ENCODE measurements at places on chromosomes 12 and 14.

GRCh38 chr12:84730561-84731162, 181.9 kb downstream of the SLC6A15 start:
- DNase-seq: no peak

GRCh38 chr14:100858838-100859220, 32.9 kb downstream of the MEG3 start:
- no peak for DNase-seq

DNA sequence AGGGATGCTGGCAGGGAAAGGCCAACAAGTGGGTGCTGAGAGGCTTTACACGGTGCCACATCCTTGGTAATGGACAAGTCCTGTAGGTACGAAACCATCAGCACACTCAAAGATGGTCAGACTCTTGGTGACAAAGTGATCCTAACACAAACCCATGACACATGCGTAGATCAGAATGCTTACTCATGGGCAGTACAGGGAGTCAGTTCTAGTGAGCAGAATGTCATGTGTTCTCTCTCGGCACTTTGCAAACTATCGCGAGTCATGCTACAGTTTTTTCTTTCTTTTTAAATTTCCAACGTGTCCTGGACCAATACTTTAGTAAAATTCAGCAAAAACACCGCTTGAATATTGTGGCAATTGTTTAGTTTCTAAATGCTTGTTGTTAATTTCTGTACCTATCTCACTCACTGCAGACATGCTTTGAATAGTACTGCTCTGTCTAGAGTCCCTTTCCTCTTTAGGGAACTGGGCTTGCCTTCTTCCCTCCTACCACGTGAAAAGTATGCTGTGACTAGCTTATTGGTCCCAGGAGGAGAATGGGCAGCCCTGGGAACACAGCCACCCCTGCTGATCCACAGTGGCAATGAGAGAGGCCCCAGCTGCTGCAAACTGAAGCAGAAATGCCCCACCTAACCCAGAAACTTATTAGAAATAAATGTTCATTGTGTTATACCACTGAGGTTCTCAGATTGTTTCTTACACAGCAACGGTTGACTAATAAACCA, 62.4 kb downstream of the UBR7 start:
- no peak for DNase-seq

DNA sequence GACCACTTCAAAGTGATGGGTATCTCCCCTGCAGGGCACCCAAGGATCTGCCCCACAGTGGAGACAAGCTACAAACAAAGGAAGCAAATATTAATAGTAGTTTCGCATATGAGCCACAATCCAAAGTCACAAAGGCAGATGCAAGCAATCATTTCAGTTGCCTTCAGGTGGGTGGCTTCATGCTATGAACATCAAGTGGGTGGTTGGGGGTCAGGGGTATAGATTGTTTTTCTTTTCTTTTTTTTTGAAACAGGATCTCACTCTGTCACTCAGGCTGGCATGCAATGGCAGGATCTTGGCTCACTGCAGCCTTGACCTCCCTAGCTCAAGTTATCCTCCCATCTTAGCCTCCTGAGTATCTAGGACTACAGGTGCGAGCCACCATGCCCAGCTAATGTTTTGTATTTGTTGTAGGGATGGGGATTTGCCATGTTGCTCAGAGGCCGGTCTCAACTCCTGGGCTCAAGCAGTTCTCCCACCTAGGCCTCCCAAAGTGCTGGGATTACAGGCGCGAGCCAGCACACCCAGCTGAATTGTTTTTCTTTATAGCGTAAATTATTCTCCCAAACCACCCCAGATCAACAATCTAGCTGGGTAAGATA, 13.4 kb upstream of the NT5DC3 start:
- no peak for DNase-seq

DNA sequence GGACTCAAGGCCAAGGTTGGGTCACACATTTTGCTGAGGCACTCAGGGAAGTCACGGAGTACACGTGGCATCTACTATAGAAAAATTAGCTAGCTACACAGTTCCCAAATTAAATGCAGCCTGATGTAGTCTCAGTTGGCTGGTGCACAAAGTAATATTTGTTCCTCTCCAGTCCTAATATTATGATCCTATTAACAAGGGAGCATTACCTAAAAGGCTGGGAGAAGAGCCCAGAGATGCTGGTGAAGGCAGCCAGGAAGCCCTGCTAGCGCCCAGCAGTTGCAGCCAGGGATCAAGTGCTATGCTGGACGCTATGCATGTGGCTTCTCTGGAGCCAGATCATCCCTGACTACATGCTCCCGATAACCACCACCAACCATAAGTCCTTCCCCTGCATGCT, 88.0 kb upstream of the GSC start:
- DNase-seq: no peak

DNA sequence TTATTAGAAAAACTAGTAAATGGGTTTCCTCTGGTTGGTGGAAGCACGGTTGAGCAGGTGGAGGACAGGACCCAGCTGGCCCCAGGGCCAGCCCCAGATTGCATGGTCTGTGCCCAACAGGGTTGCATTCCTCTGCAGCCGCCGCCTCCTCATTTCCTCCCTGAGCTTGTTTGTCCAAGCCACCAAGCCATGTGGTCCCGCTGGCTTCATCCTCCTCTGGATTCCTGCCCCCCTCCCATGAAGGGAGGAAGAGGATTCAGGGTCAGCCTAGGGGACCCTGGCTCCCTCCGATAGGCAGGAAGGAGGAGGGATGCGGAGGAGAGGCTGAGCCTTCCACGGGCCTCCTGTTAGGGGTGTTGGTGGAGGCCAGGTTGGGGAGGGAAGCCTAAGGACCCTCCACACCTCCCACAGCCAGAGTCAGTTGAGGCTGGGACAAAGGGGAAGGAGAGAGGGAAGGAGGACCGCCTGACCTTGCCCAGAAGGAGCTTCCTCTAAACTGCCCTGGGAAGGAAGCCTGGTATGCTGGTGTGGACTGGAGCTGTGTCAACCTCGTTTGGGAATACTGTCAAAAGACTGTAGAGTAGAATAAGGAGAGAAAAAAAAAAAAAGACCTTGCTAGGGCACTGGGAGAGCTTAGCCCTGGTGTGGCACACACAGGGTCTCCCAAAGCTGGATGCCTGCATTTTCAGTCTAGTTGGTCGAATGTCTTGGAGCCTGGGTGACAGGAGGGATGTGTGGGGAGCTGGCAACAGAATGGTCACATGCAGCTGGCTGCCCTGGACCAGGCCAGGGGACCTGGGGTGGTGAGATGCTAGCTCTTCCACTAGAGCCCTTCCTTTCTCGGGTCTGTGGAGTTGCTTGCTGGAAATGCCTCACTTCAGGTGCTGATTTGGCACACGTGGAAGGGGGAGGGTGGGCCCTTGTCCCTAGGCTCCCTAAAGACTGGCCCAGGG, 42.4 kb downstream of the PLEKHG3 start:
- DNase-seq: no peak

DNA sequence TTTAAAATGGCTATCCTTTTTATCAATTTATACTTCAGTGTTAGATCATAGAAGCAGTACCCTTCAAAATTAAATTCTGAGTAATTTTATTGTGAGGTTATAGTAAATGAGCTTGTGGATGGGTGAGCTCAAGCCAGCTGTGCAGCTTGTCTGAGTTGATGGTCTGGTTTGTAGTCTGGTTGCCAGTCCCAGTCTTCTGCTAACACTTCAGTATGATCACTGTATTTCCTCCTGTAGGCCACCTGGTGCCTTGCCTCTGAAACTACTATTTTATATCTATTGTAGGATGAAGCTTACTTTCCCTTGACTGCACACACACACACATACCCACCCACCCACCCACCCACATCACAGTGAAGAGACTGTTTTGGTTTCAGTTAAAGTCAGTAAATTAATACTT, 496.4 kb downstream of the PCNX1 start:
- no peak for DNase-seq

- no peak for DNase-seq
Measured at GRCh38 chr12:123889848-123890535, 82.6 kb downstream of the CCDC92 start.

DNA sequence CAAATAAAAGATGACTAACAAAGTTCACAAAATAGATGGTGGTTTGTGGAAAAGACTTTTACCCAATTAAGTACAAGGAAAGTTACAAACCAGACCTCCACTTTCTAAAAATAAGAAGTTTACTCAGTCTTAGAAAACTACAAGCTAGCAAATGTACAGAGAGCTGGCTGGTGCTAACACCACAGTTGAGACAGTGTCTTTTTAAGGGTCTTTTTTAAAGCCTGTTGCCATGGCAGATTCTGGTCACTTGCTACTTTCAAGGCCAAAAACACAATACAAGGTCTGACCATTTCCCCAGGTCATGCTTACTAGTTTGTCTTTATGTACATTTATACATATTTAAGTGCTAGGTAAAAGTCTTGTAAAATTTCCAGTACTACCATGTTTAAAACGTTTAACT, 2.4 kb downstream of the BTG1 start:
- DNase-seq: no peak

DNA sequence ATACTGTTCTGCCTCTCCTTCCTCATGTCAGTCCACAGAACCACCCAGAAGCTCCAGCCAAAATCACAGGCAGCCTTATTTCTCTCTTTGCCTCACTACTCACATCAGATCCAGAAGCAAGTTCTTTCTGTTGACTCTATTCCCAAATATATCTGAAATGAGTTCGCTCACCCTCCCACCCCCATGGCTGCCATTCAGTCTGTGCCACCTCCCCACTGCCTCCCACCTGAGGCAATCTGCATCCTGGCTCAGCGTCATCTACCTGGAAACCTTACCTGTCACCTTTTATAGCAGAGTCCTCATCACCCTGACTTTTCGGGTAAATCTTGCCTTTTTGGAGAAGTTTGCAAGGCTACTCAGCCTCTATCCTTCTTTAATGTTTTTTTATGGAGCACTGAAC, 501.8 kb downstream of the BCL11B start:
- no peak for DNase-seq

GRCh38 chr14:61342486-61342885, 21.1 kb downstream of the PRKCH start:
- peak; percentile 82 for DNase-seq

GRCh38 chr12:97375310-97375709, 87.3 kb upstream of the RMST start:
- no peak for DNase-seq

GRCh38 chr12:70661466-70662161, 24.4 kb upstream of the PTPRB start:
- DNase-seq: no peak

- DNase-seq: no peak
Measured at GRCh38 chr12:71938728-71939385, at the start of gene TPH2. TPH2 (plus strand) TSS chr12:71938845; CDS start chr12:71938987, 142 bp downstream.

GRCh38 chr14:69705706-69706105, 61.2 kb upstream of the SRSF5 start:
- no peak for DNase-seq

DNA sequence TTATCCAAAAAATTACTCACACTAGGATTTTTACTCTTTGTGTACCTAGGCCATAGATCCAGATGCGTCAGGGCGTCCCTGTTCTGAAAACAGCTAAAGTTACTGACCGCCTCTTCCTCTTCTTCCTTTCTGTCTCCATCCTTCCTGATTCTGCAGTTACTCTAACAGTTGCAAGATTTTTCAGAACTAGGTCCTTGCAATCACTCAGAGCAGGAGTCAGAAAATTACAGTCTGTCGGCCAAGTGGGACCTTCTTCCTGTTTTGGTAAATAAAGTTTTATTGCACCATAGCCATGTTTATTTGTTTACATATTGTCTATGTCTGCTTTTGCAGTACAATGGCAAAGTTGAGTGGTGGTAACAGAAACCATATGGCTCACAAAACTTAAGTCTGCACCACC, 25.6 kb upstream of the FGF6 start:
- no peak for DNase-seq

DNA sequence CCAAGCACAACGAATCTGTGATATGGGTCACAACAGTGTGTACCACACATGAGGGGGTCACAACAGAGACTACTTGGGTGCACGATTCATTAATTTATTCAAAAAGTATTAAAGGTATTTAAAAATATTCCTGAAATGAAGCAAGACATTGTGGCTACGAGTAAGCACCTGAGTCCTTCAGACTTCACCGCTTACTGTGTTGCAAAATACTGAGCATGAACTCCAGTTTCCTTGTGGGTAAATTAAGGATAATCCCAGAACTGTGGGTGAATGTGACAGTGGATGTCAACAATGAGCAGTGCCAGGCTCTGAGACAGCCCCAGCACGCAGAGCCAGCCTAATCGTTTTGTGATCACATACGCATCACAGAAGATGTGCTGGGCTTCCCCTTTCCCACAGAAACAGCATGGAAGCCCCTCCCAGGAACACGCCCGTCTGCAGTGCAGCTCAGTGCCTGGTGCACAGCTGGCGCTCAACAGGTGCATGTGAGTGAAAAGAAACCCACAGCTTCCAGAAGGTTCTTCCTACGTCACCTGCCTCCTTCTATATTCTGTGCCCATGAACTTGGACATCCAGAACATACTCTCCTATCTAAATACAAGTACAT, 29.1 kb downstream of the CDC42BPB start:
- DNase-seq: no peak

DNA sequence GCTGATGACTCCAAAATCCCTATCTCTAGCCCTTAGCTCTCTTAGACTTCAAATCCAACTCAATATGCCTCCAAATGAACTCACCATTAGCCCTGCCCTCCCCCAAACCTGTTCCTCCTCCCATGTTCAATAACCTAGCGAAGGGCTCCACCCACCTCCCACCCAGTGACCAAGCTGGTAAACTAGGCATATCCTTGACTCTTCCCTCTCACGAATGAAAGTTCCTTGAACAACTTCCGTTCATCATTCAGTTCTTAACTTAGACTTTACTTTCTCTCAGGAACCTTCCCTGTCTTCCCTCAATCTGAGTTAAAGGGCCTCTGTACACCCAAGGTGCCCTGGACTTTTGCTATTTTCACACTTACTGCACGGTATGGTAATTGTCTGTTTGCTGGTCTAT, 1.9 kb upstream of the KLHDC1 start:
- no peak for DNase-seq

DNA sequence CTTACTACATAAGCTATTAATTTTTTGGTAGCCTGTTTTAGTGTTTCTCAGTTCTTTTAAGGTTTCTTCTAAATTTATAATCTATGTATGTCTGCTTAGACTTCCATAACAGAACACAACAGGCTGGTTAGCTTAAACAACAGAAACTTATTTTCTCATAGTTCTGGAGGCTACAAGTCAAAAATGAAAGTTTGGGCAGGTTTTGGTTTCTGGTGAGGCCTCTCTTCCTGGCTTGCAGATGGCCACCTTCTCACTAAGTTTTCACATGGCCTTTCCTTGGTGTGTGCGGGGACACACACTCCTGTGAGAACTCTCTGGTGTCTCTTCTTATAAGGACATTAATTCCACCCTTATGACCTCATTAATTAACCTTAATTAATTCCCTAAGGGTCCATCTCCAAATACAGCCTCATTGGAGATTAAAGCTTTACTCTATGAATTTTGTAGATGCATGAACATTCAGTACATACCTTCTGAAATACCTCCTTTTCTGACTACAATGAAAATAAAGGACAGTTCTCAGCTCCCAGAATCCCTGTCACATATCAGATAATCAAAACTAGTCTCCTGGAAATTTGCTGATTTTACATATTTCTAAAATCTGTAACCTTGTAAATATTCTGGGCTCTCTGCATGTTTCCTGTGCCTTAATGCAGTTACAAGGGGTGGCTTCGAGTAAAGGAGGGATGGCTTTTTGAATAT, 23.2 kb upstream of the BMAL2 start:
- no peak for DNase-seq

- no peak for DNase-seq
Measured at GRCh38 chr12:97753332-97753731, 290.7 kb downstream of the RMST start.

- no peak for DNase-seq
Measured at GRCh38 chr12:54350743-54351142, 13.5 kb downstream of the GPR84 start.
